ENCODE measurements at places on chromosomes 3 and 15. TPM values are rescaled to one million over a fixed set of nuclear protein-coding genes. Genes with fewer than 3 reads are reported as not detected.

GRCh38 chr15:45918839-45919238 is 284.0 kb downstream of the SQOR start:
- no peak for DNase-seq

DNA sequence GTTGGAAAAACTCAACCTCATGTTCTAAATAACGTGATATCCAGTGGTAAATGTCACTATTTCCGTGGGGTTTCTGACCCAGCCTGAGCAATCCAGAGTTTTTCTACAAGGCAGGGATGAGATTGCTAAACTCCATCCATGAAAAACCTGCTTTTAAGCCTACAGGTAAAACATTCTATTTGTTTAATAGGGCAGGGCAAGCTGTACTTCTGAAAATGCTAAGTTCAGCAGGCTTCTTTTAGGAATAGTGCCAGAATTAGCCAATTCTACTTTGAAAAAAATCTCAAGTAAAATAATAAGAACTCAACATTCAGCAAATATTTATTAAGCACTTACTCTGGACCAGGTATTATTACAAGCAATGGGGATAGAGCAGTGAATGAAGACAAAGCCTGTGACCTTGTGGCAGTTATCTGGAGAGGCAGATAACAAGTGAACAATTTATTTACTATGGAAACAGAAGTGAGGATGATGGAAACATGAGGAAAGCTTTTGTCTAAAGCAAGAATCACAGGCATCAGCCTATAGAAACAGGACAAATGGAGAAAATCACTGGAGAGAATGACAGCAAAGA is 13.3 kb downstream of the RPSA start:
- no peak for DNase-seq

DNA sequence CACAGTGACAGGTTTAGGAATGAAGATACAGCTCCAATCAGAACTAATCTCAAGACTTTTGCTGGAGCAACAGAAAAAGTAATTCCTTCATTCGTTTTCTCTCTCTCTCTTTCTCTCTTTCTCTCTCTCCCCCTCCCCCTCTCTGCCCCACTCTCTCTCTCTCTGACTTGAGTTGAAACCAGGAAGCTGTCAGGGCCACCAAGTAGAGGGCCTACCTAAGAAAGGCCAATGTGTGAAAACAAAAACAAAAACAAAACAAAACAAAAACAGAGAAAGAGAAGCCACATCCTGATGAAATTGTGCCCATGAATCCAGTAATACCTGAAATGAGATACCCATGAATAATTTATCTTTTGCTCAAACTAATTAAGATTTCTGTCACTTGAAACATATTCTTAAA is 72.9 kb downstream of the ATP8B4 start:
- DNase-seq, result no peak

GRCh38 chr3:16090024-16090423 is 84.5 kb upstream of the GALNT15 start:
- DNase-seq, result no peak

DNA sequence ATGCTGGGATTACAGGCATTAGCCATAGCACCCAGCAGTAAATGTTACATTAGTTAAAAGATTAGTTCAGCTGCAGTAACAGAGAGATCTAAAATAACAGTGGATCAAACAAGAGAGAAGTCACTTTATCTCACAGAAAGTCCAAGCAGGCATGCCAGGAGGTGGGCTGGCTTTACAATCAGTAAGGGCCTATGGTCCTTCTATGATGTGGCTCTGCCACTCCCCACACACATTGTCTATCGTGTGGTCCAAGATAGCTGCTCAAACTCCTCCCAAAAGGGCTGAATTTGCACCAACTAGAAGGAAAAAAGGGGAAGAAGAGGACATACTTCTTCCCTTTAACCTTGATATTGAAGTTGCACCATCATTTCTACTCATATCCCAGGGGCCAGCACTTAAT is 4.6 kb upstream of the RUVBL1 start:
- DNase-seq, result no peak

GRCh38 chr3:12730506-12731242 is 28.4 kb downstream of the TMEM40 start:
- no peak for DNase-seq

Gene MAP6D1
- total RNA-seq, result 28.9 TPM

DNA sequence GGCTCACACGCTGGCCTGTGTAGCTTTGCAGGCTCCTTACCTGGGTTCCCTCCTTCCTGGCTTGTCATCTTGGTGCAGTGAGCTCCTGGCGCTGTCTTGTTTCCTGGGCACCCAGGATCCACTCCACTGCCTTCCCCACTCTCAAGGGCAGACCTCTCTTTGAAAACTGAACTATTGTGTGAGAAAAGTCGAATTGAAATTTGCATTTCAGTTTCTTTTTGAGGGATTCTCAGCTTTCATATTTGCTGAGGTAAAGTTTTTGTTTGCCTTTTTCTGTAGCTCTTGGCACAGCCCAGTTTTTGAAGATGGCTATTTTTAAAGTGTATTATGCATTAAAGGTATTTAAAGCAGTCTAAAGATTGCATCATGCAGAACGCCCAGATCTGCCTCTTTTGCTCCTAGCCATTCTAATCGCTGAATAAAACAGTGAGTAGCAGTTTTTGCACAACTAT is 70.1 kb downstream of the CCK start:
- DNase-seq, result no peak

Gene NMNAT3
- total RNA-seq, result 13.0 TPM

All from dorsolateral prefrontal cortex (tissue), 122 donors.